ENCODE measurements at places on chromosomes 16 and 17.

DNA sequence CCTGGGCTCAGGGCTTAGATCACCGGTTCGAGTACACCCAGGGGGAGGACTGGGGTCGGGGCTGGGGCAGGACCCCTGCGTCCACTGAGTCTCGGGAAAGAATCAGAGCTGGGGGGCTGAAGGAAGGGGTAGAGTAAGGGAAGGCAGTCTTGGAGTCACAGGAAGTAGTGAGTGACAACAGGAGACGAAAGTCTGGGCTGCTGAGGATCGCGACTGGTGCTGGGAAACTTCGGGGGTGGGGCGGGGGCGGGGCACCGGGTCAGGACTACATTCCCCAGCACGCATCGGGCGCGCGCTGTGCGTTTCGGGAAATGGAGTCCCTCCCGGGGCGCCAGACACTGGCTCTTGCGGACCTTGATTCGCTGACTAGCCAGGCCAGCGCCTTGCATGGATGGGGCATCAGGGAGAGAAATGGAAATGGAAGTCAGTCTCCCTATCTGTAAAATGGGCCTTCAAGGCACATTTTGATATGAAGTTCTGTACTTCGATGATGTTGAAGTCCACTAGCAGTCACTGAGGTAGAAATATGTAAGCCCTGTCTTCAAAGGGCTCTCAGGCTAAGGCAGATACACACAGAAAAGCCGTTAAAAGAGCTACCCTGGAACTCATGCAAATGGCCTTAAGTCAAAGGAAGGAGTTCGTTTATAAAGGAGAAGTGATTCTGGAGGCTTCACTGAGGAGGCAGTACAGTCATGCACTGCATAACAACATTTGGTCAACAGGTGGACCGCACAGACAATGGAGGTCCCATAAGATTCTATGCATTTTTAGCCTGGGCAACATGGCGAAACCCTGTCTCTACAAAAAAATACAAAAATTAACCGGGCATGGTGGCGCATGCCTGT lies 697 bp downstream of the CTF1 start:
- DNase-seq, result peak; percentile 92

DNA sequence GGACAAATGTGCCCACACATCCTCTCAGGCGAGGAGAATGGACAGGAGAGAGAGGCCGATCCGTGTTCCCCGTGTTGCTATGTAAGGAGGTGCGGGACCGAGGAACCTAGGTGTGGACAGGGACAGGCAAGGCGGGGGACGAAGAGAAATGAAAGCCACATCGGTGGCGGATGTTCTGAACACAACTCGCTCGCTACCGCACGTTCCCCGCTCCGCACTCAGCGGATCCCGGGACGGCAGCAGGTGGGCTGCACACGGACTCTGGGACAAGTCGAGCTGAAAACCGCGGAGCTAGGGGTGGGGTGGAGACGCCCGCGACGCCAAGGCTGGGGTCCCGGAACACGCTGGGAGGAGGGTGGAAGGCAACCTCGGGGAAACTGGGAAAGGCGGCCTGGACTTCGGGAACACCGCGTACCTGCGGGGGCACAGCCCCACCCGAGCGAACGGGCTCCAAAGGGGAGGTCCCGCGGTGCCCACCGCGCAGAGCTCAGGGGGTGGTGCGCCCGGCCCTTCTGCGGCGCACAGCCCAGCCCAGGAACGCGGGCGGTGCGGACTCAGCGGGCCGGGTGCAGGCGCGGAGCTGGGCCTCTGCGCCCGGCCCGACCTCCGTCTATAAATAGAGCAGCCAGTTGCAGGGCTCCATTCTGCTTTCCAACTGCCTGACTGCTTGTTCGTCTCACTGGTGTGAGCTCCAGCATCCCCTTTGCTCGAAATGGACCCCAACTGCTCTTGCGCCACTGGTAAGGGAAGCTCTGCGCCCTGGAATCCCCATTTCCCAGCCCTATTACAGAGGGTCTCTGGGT lies at the start of gene MT1E:
Gene MT1E, plus strand, starts transcription at position 642 of the 803 bp plus-strand sequence. Its CDS starts 71 bp downstream, at position 713.
- peak; percentile 84 for DNase-seq

- no peak for DNase-seq
These were observed 95.4 kb downstream of the MRM1 start for GRCh38 chr17:36696805-36697204.

DNA sequence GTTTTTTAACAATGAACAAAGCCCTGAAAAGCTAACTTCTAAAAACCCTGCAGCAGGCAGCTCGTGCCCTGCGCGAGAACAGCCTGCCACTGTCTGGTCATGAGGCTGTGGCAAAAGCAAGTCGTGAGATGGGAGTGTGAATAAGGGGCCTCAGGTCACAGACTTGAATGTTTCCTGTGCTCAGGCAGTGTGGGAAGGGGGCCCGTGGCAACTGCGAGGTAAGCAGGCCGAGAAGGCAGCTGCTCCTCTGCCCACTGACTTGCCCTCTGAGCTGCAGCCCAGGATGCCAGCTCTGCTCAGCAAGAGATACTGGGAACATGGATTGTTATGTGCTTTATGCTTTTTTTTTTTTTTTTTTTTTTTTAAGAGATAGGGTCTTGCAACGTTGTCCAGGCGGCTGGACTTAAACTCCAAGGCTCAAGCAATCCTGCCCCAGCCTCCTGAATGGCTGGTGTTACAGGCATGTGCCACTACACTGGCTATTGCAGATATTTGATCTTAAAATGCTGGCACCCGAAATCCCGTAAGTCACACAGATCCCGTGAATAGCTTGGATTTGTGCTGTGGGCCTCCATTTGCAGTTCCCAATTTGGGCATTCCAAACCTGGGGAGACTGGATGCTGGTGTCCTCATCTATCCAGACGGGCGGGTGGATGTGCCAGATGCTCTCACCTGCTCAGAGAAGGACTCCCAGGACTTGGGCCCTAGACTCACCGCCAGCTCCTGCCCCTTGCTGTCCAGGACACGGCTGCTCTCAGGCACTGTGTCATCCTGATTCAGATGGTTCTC lies 44.0 kb downstream of the UBN1 start:
- no peak for DNase-seq

DNA sequence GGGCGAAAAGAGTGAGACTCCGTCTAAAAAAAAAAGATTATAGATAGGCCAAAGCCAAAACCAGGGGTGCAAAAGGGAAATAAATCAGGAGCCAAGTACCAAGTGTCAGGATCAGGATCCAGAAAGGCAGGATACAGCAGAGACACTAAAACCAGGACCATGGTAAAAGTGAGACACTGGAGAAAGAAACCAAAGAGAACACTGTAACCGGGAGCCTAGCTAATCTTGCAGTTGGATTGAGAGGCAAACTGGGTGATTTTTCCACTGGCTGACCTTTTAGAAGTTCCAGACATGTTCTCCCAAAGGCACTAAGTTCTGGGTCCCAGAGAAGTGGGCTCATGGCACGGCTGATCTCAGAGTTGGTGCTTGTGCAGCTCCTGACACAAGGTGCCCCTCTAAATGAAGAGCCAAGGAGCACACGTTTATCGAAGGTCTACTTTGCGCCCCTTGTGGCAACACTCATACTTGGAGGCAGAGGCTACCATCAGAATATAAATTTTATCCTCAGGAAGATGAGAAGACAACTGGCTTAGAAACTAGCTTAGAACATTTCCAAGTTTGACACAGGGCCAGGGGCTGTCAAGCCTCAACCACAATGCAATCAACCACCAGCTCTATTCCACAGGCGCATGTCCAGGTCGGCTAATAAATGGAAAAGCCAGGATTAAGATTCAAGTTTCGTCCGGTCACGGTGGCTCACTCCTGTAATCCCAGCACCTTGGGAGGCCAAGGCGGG lies 27.5 kb upstream of the HELZ start:
- DNase-seq, result no peak

- no peak for DNase-seq
These were observed 30.7 kb upstream of the PIK3R6 start for GRCh38 chr17:8898126-8898525.

DNA sequence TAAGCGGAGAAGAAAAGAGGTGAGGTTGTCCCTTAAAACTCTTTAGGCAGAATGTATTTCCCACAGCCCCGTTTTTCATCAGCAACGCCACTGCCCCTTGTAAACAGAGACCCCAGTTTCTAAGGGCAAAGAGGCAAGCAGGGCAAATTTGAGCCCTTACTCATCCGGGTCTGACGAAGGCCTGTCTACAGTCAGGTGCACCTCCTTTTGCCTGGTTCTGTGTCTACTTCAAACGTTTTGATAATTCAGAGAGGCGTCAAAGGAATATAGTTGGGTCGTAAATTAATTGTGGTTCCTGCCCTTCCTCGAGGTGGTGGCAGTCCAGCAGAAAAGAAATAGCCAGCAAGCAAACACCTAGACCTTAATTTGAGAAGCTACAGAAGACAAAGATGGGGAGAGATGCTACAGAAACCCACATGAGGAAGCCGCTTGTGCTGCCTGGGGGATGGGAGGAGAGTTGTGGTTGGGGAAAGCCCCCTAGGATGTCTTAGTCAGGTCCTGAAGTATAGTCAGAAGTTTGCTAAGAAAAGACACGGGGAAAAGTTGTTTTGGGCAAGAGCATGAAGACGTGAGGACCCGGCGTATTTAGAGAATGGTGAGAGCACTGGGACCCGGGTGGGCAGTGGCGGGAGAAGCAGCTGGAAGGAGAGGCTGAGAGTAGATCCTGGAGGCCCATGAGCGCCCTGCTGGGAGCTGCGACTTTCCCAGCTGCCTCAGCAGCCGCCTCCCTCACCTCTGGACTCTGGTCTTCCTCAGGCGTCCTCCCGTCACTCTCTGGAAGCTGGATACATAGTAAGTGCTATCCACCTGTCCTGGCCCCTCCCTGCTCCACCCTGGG lies 2.4 kb downstream of the FBRS start:
- DNase-seq, result no peak

GRCh38 chr16:2209258-2210008 lies 1.2 kb downstream of the BRICD5 start:
- DNase-seq, result no peak

GRCh38 chr16:75203096-75203495 lies 3.9 kb downstream of the CTRB2 start:
- DNase-seq, result no peak

GRCh38 chr17:30376621-30377452 lies 1.9 kb upstream of the CPD start:
- peak; percentile 89 for DNase-seq

DNA sequence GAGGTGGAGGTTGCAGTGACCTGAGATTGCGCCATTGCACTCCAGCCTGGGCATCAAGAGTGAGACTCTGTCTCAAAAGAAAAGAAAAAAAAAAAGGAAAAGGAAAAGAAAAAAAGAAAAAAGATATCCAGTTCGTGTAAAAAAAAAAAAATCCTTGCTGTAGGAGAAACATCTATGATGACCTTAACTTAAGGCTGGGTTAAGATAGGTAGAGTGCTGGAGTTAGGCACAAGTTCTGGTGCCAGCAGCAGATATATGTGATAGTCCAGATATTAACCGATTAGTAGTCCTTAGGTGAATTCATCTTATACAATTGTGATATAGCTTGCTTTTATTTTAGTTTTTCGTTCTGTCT lies 17.2 kb downstream of the PSMD11 start:
- no peak for DNase-seq

DNA sequence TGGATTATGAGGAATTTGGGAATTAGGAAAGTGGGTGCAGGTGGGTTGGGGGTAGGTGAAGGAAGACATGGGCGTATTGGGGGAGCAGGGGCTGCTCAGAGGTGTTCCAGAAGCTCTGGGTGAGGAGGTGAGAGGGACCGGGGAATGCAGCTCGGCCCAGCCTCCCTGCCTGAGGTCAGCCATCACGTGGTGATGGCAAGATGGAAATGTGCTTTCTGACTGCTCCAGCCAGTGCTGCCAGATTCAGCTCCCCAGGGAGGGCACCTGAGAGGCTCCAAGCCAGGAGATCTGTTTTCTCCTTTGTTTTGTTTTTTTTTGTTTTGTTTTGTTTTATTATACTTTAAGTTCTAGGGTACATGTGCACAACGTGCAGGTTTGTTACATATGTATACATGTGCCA lies 35.2 kb upstream of the STH start:
- no peak for DNase-seq

- no peak for DNase-seq
These were observed 27.6 kb upstream of the LASP1NB start for GRCh38 chr17:38897671-38898290.

DNA sequence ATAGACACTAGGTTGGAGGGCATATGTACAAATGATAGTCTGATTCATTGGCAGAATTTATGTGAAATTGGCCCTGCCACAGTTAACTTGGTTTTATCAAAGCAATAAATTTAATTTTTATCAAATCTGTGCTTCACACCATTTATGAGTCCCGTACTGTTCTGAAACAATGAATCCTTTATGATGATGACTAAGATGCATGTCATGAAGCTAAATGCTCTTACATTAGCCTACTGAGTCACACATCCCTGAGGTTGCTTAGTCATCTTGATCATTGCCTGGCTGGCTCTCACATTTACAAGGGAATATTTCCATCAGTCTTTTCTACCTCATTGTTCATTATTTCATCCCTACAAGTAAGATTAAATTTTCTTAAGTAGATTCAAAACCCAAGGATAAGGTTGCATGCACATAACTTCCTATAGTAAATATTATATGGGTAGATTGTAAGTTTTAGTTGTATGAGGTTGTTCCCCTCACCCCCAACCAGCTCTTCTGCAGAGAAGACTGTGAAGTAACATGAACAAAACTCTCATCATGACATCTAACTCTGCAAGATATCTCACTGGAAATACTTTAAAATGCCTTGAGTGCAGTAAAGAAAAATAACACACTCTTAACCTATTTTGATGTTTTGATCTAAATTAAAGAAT lies 170.7 kb downstream of the CYB561 start:
- peak; percentile 97 for DNase-seq

DNA sequence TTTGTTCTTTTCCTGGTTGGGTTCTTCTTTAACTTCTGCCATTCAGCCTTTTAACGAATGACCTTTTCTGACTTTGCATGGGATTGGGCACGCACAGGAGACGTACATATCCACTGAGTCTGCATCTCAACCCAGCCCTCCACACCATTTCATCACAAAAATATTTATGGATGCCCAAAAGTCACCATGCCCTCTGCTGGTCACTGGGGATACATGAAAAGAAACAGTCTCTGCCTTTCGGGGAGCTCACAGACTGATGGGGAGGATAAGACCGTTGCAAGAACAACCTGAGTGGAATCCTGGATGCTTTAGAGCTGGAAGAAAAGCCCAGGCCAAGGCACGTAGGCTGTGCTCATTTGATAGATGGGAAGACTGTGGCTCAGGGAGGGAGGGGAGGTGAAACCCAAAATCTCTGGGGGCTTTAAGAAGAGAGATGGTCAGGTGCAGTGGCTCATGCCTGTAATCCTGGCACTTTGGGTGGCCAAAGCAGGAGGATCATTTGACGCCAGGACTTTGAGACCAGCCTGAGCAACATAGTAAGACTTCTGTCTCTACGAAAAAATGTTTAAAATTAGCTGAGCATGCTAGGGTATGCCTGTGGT lies 7.9 kb upstream of the MT2A start:
- peak; percentile 67 for DNase-seq

GRCh38 chr16:89619840-89620239 lies 6.4 kb downstream of the DPEP1 start:
- DNase-seq, result no peak

DNA sequence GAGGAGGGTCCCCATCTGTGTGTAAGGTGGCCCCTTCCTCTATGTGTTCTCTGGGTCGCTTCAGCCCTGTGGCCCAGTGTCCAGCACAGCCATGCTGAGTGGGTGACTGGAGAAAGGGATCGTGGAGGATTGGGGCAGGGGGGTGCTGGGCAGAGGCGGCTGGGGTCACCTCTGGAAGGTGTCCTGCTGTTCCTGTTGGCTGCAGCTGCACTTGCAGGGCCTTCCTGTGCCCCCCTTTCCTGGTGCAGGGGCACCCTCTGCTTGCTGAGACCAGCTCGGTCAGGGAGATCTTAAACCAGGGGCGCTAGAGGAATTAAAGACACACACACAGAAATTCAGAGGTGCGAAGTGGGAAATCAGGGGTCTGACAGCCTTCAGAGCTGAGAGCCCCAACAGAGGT lies 11.1 kb downstream of the IL32 start:
- DNase-seq, result no peak

Data from cardiac fibroblast (primary cell).